Stromal cell of bone marrow (primary cell): ENCODE measurements at places on chromosomes 1 and 21.

- DNase-seq: no peak
Measured at GRCh38 chr1:174158767-174159251, 511 bp upstream of the RABGAP1L start.

- no peak for DNase-seq
Measured at GRCh38 chr1:201126832-201127754, at the start of gene ASCL5. ASCL5 (minus strand) TSS chr1:201127184; CDS start chr1:201115372, 11,812 bp downstream.

DNA sequence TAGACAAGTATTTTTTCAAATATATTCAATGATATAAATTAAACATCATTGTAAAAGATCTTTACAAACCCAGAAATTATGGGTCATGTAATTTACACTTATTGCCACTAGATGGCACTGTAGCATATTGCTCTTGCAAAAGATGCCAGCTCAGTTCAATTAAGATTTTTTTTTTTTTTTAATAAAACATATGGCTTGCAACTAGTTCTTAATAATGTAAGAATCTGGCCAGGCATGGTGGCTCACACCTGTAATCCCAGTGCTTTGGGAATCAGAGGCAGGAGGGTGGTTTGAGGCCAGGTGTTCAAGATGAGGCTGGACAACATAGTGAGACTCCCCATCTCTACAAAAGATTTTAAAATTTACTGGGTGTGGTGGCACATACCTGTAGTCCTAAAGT is 49.4 kb upstream of the DESI2 start:
- peak; percentile 19 for DNase-seq

DNA sequence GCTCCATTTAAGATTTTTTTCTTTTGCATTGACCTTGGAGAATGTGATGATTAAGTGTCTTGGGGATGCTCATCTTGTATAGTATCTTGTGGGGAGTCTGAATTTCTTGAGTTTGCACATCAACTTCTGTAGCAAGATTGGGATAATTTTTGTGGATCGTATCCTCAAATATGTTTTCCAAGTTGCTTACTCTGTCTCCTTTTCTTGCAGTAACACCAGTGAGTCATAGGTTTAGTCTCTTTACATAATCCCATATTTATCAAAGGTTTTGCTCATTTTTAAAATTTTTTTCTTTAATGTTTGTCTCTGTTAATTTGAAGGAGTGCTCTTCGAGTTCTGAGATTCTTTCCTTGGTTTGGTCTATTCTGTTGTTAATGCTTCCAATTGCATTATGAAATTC is 41.7 kb upstream of the ANGPTL1 start:
- peak; percentile 4 for DNase-seq
